Iris pigment epithelial cell (primary cell): ENCODE measurements at places on chromosomes 2 and 18.

DNA sequence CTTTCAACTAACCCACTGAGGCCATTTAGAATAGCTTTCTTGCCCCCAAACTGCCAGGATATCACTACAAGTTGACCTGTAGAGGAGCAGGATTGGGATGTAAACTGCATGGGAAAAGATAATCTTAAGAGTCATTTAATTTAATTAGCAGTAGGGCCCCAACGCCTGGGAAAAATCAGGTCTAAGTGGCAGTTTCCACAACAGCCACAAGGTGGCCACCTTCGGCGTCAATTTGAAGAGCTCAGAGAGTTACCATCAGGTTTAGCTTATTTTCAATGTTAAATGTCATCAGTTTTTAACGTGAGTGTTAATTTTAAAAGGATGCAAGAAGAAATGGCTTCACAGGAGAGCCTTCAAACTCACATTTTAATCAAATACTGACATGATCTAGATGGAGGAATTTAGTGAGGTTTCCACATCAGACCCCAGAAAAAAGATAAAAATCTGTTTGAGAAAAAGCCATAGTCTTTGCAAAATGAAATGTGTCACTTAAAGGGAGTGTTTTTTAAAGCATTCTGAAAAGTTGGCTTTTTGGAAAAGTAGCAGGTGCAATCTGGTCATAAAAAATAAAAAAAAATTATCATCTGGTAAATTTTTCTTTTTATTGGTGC is 77.3 kb upstream of the UPP2 start:
- DNase-seq = peak; percentile 41

- DNase-seq = peak; percentile 50
These were observed 783.2 kb upstream of the CDH2 start for GRCh38 chr18:28960146-28960545.

DNA sequence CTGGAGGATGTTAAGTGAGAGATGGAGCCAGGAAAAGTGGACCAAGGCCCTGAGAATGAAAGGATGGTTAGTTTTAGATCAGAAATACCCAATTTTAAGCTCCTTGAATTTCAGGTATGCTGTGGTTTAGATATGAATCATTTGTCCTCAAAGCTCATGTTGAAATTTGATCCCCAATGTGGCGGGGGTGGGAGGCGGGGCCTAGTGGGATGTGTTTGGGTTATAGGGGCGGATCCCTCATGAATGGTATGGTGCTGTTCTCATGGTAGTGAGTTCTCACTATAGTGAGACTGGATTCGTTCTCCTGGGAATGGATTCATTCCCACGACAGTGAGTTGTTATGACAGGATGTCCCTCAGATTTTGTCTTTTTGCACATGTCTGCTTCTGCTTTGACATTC is 11.4 kb downstream of the MYO5B start:
- DNase-seq = peak; percentile 91

- DNase-seq = no peak
These were observed 200.5 kb upstream of the CHAC2 start for GRCh38 chr2:53567073-53567472.

DNA sequence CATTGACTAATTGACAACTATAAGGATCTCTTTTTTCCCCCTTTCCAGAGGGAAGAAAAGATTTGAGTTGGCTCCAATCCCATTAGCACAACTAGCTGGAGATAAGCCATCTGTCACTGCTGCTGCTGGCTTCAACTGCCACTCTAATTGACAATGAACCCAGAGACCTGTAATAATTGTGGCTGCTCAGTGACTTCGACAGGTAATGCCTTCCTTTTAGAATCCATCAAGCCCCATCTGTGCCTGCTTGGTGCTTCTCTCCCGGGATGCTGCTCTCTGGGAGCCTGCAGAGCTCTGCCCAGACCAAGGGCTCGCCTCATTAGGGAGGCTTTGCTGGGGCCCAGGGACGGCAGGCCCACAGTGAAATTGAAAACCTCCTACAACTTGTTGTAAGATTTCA is 376.7 kb upstream of the SOX11 start:
- DNase-seq = no peak

DNA sequence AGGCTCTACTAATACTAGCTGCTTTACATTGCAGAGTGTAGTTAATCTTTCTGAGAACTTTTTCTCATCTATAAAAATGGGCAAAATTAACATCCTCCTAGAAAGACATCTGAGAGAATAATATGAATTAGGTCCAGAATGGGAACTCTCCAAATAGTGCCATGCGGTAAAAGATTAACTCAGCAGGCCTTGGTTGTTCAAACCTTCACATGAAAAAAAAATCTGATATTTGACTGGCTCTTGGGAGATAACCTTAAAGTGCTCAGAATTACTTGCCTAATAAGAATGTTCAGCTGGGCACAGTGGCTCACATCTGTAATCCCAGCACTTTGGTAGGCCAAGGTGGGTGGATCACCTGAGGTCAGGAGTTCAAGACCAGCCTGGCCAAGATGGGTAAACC is 5.5 kb upstream of the CXXC1 start:
- DNase-seq = no peak

- DNase-seq = peak; percentile 29
These were observed 8.1 kb upstream of the GPBAR1 start for GRCh38 chr2:218252509-218253231.

DNA sequence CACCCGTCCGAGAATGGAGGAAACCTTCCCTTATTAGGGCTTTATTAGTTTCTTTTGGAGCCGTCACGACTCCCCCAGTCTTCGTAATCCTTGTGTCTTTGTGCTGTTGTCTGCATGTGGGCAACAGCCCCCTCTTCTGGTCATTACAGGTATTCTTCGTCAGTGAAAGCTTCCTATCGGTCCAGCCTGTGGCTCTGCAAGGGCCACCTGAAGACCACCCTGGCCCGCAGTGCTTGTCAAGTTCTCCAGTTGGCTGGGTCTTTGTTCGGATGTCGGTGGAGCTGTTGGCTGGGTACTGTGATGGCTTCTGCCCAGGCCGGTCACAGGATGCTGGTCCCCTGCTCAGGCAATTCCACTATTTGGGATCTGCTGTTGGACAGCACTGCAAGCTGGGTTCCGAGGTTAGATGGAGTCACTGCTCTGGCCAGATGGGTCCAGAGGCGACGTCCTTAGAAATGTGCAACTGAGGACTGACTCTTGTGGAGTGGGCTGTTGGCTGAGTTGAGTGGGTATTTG is 19.2 kb downstream of the E2F6 start:
- peak; percentile 67 for DNase-seq

DNA sequence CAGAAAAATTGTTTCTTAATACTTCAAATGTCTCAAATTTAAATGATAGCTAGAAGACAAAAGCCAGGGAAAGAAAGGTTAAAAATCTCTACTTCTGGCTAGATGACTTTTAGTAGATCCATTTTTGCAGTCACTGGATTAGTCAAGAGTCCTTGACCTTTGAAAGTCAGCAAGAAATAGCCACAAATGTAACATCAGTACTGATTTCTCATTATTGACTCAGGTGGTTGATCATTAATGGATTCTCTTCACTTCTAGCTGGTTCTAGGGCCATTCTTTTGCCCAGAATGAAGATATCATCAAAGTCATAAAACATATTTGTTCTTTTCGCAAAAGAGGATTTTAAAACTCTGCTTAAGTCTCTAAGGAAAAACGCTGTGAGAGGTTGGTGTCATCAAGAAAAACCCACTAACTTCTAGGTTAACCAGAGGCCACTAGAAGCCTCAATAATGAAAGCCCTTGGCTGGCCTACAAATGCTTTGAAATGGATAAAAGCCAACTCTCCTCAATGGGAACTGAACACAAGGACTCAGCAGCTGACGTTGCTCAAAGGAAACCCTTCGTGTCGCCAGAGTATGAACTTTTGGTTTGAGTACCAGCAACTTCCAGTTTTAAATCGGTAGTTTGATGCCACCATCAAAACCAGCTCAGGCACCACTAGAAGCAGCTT is 66.3 kb downstream of the IRS1 start:
- DNase-seq = no peak

DNA sequence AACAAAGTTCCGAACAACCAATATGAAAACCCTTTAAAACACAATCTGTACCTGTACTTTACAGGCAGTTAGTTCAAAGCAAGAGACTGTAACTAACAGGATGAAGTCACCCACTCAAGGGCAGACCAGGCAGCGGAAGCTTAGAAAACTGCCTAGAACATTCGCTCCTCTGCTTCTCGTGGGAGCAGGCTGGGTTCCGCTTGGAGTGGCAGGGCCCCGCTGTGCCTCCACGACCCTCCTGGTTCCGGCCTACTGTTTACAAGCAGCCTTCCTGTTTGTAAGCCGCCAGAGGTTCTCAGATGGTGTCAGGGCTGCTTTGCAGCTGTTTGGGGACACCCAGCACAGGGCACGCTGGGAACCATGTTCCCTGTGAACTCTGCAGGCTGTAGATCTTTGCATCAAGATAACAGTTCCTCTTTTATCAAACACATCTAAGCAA is 31.3 kb downstream of the CIB4 start:
- DNase-seq = no peak

DNA sequence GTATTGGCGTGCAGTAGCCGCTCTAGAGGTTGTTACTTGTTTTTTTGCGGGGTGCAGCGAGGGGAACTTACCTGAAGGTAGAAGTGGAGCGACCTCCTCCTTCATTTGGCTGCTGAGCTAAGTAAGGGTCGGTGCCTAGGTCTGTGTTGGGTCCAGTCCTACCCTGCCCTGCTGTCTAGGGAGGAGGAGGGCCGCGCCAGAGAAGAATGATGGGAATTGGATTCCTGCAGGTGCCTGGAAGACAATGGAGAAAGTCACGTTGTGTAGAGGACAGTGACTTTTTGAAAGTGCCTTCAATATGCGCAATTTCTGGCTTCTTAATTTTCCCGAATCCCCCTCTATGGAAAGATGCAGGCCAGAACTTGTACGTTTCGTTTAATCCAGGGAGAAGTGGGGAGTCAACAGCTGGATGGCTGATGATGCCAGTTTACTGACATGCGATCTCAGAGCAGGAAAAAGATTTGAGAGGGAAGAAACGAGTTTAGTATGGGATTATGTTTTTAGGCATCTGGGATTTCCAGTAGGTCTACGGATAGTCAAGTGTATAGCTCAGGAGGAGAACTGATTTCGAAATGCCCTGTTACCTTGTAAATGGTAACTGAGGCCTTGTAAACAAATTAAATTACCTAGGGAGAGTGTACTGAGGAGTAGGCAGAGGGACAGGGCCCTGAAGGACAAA is 653 bp downstream of the MRPS9 start:
- DNase-seq = no peak

GRCh38 chr18:74506448-74507084 is 10.4 kb downstream of the CNDP2 start:
- peak; percentile 25 for DNase-seq

GRCh38 chr2:237118025-237118424 is 32.3 kb downstream of the COPS8 start:
- DNase-seq = no peak

- no peak for DNase-seq
These were observed 73.9 kb upstream of the ZEB2 start for GRCh38 chr2:144593803-144594202.

- no peak for DNase-seq
These were observed 19.1 kb downstream of the SLC40A1 start for GRCh38 chr2:189561371-189562038.

- no peak for DNase-seq
These were observed 1.9 kb downstream of the LDLRAD4 start for GRCh38 chr18:13220361-13220991.

DNA sequence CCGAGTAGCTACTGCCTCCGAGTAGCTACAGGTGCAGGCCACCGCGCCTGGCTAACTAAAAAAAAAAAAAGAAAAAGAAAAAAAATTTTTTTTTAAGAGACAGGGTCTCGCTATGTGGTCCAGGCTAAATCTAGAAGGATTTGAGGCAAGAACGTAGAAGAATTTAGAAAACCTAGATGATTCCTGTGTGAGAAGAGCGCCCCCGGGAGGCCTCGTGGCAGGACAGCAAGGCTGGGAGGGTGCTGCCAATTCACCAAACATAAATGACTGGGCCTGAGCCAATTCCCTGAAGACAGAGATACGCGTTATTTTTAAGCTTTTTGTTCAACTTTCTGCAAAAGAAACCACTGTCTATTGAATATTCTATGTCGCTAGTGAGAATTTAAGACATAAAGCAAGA is 90.1 kb upstream of the TGFA start:
- no peak for DNase-seq

DNA sequence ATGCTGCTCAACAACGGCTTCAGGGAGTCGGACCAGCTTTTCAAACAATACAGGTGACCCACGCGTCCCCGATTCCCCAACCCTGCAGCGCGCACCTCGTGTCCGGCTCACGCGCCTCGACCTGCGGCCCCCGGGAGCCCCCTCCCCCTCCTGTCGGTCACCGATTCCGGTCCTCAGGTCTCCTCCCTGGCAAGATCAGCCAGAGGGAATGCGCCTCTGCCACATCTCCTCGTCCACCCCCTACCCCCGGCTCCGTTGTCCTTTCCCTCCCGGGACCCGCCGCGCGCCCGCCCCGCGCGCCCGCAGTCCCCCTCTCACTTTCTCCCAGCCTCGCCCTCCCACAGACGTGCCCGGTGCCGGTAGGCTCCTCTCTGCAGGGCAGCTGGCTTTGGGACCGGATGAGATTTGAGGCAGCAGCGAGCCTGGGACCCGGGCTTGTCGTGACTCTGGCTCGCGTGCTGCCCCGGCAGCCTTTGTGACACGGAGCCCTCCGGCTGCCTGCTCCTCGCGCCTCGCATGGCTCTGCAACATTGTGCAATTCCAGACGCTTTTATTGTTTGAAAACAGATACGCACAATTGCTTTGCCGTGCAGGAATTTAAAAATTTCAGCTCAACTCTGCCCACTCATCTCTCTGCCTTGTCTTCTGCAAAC is 558 bp downstream of the TTC39C start:
- DNase-seq = peak; percentile 80

GRCh38 chr2:236776695-236777251 is 207.1 kb downstream of the ACKR3 start:
- DNase-seq = peak; percentile 36

DNA sequence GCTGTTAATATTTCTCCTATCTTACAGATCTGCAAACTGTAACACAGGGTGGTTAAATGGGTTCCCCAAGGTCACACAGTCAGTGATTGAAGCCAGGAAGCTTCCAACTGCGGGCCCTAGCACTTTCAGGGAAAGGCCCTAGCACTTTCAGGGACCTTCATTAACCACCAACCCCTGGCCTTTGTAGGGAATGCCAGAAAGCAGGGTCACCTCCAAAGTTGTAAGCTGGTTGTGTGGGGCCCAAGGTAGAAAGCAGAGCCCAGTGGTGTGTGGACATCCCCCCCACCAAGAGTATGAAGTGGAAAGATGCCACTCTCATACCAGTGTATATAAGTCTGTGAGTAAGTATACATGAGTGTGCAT is 4.4 kb downstream of the DLX2 start:
- no peak for DNase-seq

DNA sequence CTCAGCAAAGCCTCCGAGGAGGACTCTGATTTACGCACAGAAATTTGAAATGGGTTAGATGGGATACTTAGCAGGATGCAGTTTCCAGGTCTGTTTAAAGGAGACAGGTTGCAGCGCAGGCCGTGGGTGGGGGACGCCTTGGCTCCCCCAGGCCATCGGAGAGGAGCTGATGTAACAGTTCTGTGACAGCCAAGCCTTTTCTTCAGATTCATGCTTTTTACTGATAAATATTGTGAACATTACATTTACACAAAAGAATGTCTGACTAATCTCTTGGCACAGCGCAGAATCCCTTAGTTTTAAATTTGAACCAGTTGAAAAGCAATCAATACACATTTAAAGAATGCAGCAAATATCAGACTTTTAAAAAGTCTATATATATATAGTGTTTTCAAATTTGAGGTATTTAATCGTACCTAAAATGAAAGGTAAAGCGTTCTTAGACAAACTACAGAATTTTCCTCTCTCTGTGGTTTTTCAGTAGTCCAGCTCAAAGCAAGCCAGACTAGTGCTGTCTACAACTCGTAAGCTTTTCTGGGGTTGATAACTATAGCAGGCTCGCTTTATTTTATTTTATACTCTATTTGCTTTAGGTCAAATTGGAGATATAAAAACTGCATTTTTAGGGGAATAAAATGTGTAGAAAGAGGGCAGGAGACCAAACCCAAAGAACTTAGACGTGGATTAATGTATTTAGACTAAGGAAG is 221.9 kb downstream of the PIEZO2 start:
- peak; percentile 88 for DNase-seq
